ENCODE measurements at places on chromosomes 6 and 20.

DNA sequence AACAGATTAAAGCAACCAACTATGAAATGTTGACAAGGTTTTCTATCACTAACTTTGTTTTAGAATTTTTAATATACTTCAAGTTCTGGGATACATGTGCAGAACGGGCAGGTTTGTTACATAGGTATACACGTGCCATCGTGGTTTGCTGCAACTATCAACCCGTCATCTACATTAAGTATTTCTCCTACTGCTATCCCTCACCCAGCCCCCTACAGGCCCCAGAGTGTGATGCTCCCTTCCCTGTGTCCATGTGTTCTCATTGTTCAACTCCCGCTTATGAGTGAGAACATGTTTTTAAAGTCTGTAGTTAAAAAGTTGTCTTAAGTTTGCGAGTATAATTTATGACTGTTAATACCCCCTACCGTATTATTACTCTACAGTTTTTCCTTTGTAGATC, 844.3 kb upstream of the MANEA start:
- DNase-seq = no peak

DNA sequence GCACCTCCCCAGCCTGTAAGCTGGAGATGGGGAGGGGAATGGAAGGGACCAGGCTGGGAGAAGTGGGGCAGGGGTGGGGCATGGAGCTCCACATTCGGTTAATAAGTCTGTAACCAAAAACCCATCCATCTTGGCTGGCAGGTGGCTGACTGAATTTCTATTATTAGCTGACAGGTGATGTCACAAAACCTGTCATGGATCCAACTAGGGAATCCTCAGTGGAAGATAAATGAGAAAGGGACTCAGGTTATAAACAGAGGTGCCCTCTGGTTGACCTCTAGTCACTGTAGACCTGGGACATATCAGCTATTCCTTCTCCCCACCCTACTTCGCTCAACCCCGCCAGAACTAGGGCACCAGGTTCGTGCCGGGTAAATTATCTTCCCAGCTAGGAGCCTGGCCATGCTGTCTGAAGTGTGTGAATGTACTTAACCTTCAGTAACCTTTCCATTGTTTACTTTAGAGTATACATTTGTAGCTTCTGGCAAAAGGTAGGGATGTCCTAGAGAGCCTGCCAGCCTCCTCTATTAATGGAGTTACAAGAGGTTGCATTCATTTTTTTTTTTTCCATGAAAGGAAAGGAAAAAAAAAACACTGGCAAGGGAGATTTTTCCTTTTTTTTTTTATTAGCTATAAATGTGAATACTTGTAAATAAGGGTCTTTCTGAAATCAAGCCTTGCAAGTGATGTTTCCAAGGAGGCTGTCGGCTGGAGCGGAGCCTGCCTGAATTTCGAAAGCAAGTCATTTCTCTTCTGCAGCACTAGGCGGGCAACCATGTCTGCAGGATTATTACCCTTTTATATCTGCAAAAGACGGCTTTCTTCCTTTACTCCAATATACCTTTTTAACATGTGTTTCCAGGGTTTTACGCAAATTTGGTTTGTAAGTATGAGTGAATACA, 135.9 kb downstream of the TMEM242 start:
- DNase-seq = no peak

DNA sequence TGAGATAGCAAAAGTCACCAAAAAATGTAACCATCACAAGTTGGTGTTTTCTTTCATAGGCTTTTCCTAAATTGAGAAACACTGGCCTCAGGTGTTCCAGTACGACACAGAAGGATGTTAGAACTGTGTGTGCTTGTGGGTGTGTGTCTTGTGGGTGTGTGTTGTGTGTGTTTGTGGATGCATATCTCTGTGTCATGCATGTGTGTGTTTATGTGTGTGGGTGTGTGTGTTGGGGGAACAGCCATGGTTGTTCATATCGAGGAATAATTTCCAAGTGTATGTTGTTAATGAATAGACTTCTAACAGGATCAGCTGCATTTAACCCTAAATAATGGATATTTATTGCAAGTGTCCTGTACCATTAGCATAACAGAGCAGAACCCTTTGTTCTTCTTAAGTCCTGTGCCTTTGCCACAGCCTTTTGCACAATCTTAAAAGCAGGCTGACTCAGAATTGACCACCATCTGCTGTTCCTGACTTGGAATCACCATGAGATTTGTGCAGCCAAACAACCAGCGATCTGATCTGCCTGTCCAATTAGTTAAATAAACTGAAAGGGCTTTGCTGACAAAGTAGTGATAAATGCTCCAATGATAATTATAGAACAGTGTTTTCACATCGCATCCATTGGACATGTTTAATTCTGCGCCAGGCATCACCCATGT, 7.6 kb downstream of the CD93 start:
- DNase-seq = no peak

DNA sequence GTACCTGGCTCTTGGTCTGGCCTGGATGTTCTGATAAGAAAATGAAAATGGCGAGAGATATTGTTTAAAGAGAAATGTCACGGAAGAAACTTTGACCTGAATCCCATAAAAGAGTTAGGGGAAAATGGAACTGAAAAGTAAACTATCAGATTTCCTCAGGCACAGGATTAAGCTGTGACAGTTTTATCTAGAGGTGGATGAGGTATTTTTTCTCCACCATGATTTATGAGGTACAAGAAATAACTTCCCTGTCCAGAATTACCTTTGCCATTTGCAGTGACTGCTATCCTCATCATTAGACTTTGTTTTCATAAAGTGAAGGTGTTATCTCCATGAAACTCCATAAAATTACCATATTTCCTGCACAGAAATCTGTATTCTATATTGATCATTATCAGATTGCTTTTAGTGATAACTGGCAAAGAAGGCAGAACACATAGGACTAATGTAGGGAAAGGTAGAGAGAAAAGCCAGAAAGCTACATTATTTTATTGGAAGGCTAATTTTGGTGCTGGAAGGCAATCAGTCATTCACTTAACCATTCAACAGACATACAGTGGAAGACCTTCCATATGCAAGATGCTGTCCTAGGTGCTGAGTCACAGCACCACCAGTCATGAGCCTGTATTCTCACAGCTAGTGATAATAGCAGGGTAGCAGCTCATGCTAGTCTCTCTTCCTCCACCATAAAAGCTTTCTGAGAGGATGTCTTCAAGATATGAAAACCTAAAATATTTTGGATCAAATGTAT, 427.3 kb upstream of the CITED2 start:
- no peak for DNase-seq
